ENCODE measurements at places on chromosomes 3 and 15.

DNA sequence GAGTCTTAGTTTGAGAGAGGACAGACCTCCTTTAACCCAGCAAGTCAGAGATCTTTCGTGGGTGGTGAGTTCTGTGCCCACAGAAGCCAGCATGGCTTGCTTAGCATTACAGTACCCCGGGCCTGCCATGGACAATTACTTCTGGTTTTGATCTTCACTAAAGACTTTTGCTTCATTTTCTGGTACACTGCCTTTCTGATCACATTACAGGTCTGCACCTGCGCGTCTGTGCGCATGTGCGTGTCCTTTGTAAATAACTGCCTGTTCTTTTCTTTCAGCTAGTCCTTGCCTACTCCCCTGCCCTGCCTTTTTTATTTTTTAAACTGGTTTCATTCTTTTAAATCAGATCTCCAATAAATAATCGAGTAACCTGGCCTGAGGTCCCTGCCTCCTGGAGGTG is 57.1 kb upstream of the CMTM8 start:
- DNase-seq = no peak

DNA sequence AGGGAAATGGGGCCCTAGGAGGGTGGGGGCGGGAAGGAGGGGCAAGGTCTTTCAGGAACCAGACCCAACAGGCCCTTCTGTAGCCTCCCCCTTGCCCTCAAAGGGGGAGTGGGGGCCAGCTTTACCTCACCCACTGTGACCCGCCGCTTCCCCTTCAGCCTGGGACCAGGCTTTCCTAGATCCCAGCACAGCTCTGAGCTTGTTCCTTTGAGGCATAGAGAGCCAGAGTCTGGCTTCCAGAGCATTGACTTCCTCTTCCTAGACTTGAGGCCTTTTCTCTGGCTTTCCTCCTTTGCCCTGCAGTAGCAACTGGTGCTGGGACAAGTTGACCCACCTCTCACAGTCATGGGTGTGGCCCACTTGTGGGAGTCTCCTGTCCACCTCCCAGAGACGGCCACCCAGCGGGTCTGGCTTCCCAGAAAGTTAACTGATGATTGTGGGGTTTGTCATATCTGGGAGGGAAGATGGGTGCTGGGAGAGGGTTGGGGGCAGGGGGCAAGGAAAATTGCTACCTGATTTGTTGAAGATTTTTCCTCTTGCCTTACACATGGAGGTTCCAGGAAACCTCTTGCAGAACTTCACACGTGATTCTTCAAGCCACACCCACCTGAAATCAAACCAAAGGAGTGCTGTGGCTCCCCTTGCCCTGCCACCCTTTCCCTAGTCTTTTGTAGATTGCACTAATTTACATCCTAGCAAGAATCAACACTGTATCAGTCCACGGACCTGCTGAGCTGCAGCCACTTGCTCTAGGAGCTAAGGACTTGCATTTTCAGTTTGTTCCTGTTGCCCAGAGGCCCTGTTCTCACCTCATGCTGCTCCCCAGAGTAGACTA is 4.1 kb upstream of the CHST14 start:
- no peak for DNase-seq

DNA sequence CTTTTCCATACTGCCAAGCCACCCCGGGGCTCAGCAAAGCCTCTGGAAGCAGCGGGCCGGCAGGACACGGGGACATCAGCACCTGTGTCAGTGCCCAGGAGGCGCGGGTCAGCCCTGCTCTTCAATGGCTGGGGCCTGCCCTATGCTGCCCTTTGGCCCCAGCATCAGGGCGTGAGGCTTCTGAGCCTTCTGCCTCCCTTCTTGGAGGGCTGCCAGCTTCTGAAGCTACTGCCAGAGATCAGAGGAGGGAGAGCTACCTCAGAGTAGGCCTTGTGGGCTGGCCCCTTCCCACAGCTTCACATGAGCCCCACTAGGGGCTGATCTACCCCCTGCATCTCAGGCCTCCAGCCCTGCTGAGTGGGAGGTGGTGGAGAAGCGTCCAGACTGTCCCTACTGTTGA is 13.0 kb upstream of the TMEM115 start:
- no peak for DNase-seq

DNA sequence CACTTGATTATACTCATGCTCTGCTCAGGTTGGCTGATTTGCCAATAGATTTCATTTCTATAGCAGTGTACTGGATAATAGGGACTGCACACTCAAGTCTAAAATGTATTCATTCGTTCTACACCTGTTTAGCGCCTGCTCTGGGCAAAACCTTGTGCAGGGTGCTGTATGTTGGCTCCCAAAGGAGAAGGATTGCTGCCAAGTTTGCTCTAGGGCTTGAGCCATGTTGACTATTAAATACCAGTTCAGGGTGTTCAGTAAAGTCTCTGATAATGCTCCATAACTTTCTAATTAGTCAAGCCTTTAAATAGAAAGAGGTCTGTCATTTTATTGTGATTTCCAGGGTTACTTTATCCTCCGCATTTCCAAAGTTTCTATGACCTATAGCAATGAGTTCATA is 470.2 kb downstream of the MAGI1 start:
- DNase-seq = no peak

DNA sequence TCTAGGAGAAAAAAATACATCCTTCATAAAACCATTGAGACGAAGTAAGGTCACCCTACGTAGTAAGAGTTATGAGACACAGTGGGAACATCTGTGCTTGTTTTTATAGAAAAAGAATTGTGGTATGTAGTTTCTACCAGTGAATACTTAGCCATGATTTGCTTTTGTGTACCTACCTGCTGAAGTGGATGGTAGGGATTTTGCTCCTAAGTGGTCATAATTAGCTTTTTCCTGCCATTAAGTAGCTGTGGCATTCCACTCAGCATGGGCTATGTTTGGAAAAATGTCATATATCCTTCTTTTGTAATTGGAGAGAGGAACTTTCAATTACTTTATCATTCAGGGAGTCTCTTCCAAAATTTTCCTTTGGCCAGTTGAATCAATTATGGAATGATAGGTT is 63.7 kb downstream of the CHD2 start:
- DNase-seq = no peak

DNA sequence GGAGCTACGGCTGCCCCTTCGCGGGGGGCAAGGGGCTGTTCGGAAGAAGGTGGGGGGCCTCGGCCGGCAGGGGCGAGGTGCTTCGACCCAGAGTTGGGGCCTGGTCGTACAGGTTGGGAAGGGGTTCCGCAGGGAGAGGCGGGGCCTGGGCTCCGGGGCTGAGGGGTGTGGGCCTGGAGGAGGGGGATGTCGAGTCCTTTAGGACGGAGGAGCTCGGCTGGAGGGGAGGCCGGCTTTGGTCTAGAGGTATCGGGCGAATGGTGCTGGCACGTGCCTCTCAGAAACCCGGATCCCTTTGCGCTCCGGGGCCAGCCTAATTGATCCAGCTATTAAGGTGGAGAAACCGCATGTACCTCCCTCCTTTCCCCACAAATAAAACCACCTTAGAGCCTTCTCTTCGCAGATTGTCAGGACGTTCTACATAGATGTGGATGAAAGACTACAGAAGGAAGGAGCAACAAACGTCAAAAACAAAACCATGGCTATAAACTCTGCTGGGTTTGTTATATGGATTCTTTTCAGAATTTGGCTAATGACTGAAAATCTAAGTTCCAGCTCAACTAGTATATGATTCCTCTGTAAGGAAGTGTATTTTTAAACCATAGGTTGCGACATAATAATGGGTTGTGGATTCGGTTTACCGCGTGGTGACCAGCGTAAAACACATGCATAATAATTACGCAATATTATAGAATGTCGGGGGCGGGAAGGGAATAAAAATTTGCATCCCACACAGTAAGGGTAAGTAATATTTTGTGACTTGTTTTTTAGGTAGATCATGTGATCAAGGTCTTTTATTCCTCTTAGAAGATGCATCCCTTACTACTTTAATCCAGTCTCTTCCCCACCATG is 644 bp upstream of the NGLY1 start:
- no peak for DNase-seq
